ENCODE measurements at places on chromosomes 2 and 18.

GRCh38 chr2:240412211-240412861, 23.1 kb upstream of the GPC1 start:
- DNase-seq: no peak

- DNase-seq: no peak
Measured at GRCh38 chr2:60796573-60797509, 40.8 kb downstream of the PAPOLG start.

DNA sequence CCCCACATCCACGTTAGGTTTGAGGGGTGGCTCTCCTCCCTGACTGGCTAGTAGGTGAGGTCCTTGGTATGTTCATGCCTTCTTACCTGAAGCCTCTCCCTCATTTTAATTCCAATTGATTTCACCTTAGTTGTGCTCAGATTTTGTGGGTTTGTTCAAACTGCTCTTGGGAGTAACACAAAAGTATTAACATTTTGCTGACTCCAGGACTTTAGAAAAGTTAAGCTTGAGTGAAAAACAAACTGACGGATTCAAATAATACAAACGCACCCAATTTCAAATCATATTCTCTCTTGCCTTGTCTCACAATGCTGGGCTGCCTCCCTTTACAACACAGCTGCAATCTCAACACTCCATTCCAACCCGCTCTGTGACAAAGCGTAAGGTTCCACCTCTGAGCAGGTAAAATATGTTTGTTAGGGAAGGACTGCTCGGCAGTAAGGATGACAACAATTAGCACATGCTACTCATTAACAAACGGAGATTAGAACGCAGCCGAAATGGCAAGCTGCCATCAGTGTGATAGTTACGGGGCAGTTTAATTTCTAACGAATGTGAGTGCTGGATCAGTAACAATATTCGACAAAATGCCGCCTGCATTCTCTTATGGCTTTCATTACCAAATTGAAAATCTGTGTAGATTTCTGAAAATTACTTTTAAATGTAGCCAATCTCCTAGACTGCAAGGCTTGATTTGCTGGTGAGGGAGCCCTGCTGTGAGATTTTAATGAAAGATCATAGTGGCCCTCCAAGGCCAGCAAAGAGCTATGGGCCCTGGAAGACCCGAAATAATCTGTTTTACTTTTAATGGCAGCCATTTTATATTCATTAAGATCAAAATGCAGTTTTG, 730.6 kb upstream of the FANCL start:
- DNase-seq: no peak

GRCh38 chr2:148812306-148812705, 62.7 kb upstream of the KIF5C start:
- DNase-seq: no peak

GRCh38 chr2:46655551-46656436, 176.4 kb downstream of the TMEM247 start:
- DNase-seq: no peak

GRCh38 chr2:108958002-108958401, 31.0 kb downstream of the EDAR start:
- DNase-seq: no peak
